T-helper 1 cell (primary cell): ENCODE measurements at places on chromosomes 3 and 15.

- DNase-seq: no peak
Observed at GRCh38 chr15:80587816-80588456, 107.2 kb upstream of the ABHD17C start.

- no peak for DNase-seq
Observed at GRCh38 chr3:74801924-74802323, 187.5 kb upstream of the CNTN3 start.

DNA sequence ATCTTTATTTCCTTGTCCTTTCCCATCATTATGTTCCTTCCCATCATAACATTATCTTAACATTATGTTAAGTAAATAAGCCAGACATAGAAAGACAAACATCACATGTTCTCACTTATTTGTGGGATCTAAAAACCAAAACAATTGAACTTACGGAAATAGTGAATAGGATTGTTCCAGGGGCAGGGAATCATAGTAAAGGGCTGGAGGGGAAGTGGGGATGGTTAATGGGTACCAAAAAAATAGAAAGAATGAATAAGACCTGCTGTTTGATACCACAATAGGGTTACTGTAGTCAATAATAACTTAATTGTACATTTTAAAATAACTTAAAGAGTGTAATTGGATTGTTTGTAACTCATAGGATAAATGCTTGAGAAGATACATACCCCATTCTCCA, 36.7 kb upstream of the MBNL1 start:
- DNase-seq: no peak

GRCh38 chr15:72365844-72366243, 10.0 kb downstream of the HEXA start:
- DNase-seq: no peak

GRCh38 chr3:13083898-13084297, 10.7 kb upstream of the IQSEC1 start:
- no peak for DNase-seq

GRCh38 chr15:90650956-90651689, 66.0 kb upstream of the BLM start:
- DNase-seq: no peak

GRCh38 chr3:23202921-23203707, at the start of gene UBE2E2:
UBE2E2 (plus strand) TSS chr3:23203327.
- peak; percentile 16 for DNase-seq

GRCh38 chr3:10229576-10229975, 18.7 kb upstream of the TATDN2 start:
- no peak for DNase-seq

GRCh38 chr15:70494852-70495571, 268.3 kb downstream of the UACA start:
- no peak for DNase-seq

GRCh38 chr15:65362491-65362890, 15.3 kb downstream of the IGDCC3 start:
- no peak for DNase-seq

GRCh38 chr3:170085396-170085795, 47.6 kb downstream of the GPR160 start:
- DNase-seq: no peak

GRCh38 chr3:16399473-16399872, 114.0 kb downstream of the RFTN1 start:
- no peak for DNase-seq

GRCh38 chr15:90262426-90262825, 3.0 kb upstream of the NGRN start:
- no peak for DNase-seq

DNA sequence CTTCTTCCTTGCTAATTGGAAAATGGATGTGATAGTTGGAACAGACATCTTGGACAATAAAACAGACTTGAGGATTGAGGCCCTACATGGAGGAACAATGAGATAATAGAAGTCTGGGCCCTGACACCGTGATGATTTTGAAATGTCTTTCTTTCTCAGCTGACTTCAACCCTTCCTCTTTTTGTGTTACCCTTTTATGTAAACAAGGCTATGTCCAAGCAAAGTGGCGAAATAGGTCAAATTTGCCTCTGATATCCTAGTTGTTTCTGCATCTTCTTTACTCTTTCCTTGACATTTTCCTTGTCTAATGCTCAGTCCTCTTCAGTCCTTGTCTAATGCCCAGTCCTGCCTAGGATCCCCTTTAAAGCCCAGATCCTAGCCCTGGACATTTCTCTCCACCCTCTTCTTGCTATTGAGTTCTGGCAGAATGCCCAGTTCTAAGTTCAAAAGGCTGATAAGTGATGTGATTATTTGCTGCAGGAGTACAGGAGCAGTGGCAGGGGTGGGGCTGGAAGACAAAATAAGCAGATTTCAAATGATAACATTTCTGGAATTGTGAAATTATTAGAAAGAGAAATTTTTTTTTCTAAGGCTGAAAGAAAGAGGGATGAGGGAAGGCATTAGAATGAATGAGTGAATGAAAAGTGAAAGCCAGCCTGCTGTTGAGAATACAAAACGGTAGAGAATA, 6.5 kb upstream of the VPS8 start:
- DNase-seq: no peak

DNA sequence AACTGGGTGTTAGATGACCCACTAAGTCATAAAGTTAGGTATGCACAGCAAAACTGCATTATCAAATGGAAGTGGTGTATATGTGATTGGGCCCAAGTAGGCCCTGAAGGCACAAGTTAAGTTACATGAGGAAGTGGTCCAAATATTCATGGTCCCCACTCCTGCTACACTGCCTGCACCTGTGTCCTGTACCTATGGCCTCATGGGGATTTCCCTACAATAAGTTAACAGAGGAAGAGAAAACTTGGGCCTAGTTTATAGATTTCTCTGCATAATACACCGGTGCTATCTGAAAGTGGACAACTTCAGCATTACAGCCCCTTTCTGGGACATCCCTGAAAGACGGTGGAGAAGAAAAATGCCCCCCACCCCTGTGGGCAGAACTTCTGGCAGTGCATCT, 41.5 kb downstream of the STRIT1 start:
- no peak for DNase-seq

GRCh38 chr15:72889545-72889944, 106.0 kb upstream of the ADPGK start:
- no peak for DNase-seq

DNA sequence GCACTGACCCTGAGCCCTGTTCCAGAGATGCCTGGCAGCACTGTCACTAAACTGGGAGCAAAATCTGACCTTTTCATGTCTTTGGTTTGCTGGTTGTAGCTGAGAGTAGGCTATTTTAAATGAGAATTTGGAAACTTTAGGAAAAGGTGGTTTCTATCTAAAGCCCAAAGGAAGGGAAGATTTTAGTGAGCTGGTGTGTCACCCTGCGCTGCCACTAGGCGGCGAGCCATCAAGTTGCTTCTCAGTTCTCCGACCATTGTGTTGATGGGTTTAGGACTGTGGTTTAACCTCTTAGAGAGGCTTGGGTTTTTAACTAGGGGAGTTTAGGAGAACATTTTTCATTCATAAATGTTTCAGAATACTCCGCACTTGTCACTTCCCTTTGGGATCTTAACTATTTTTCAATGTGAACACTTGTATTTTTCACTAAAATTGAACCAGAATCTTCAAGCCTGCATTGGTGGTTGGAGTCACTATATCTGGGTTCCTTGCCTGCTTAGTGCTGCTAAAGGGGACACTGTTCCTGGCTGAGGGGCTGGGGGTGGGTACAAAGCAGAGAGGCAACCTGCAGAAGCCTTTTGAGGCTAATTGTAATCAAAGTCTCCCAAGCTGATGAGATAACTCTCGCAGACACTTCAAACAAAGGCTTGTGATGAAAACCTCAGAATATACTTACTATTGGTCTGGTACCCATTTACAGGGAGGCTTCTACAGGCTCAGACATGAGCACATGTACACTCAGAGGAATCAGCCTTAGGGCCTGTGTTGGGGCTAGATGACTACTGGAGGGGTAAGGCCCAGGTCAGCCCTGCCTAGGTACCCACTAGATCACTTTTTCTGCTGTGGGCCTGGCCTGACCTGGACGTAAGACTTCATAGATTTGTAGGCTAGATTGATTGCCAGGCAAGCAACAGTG, 16.8 kb downstream of the EXOSC7 start:
- no peak for DNase-seq

- no peak for DNase-seq
Observed at GRCh38 chr3:168467115-168467714, 371.5 kb upstream of the GOLIM4 start.

DNA sequence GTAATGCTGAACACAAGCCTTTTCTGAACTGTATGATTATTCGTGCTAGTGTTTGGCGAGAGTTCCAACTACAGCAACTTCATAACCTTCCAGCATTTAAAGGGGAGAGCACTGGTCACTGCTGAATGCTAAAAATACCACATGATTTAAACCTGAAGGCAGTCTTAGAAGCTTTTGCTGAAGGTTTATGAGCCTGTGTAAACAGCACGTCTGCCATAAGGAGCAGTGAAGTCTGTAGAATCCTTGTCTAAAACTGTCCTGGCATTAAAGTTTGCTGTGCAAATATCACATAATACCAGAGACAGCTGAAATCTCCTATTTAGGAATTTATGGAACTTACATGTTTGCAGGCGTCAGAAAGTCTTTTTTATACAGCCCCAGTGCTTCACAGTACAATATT, 5.9 kb downstream of the SATB1 start:
- DNase-seq: no peak

DNA sequence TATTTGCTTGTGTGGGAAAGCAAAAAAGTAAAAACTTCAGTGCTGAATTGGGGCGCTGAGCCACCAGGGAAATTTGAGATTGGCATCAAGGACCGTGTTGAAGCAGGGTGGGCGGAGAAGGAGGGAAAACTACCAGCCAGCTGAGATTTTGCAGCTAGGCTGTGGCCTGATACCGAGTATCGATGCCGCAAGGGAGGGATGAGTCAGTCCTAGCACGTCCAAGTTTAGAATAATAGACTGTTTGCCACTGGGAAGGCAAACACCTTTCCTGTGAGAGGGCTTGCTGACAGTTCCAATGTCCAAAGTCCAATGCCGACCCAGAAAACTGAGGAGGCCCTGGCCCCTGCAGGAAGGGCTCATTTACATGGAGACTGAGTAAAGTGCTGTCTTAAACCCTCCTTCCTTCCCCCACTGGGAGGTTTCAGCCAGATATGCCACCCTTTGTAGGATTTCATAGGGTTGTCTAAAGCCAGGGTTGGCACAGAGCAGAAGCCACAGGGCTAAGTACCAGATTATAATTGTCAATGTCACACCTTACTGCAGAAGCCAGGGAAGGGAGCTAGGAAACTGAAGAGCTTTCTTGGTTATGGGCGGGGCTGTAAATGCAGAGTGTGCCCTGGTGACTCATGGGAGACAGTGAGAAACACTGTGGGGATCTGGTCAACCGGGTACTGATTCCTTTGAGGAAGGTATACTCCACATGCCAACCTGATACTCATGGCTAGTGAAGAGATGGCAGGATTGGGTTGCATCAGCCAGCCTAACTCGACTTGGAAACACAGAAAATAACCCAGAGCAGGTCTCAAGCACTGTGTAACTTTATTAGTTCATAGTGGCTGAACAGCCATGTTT, 28.4 kb upstream of the PIK3CB start:
- DNase-seq: no peak

DNA sequence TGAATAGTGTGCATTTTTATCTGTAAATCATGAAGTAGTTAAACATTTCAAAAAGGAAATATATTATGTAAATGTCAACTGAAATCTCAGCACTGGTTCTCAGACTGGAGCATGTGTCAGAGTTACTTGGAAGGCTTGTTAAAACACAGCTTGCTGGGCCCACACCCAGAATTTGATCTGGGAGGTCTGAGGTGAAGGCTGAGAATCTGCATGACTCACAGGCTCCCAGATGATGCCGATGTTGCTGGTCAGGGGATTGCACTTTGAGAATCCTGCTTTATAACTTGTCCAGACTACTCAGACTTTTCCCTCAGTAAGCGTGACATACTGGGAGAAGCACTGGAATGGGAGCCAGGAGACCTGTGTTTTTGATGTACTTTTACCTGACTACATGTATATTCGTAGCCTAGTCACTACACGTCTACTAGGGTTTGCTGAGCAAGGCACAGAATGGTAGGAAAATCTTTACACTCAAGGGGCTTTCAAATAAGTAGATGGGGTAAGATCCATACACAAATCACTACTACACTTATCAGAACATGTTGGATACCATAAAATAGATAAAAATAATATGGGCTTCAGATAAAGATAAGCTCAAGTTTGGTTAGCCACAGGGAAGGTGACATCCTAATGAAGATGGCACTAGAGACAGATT, 77.1 kb upstream of the MEX3B start:
- DNase-seq: no peak

- no peak for DNase-seq
Observed at GRCh38 chr3:125428216-125428830, 53.2 kb upstream of the ZNF148 start.

- no peak for DNase-seq
Observed at GRCh38 chr3:29503958-29504357, 223.1 kb downstream of the RBMS3 start.

DNA sequence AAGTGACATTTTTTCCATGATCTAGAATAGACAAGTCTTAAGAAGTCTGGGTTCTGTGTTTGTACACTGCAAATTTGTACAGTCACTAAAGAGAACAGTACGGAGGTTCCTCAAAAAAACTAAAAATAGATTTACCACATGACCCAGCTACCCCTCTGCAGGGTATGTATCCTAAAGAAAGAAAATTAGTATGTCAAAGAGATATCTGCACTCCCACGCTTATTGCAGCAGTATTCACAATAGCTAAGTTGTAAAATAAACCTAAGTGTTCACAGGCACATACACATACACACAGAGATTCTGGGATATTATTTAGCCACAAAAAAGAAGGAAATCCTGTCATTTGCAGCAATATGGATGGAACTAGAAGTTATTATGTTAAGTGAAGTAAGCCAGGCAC, 120.4 kb downstream of the ZIC1 start:
- DNase-seq: no peak

- no peak for DNase-seq
Observed at GRCh38 chr3:15107075-15107947, 8.4 kb upstream of the RBSN start.

- no peak for DNase-seq
Observed at GRCh38 chr3:146496251-146496650, 26.9 kb upstream of the PLSCR2 start.

GRCh38 chr3:177514611-177515499, 317.6 kb upstream of the TBL1XR1 start:
- DNase-seq: no peak

GRCh38 chr3:121431726-121432517, 113.9 kb downstream of the POLQ start:
- peak; percentile 12 for DNase-seq

- no peak for DNase-seq
Observed at GRCh38 chr3:134084242-134084950, 54.7 kb upstream of the SLCO2A1 start.
